ENCODE measurements at places on chromosomes 2 and 18. TPM values are rescaled to one million over a fixed set of nuclear protein-coding genes. Genes with fewer than 3 reads are reported as not detected.

Gene IKZF2
- total RNA-seq = 7.6 TPM

Gene OTOS
- not detected for total RNA-seq

Gene ESCO1
- 11.7 TPM for total RNA-seq

Gene FMNL2
- total RNA-seq = 13.6 TPM

Gene METTL4
- total RNA-seq = 6.6 TPM

Gene CXCR4
- 6.6 TPM for total RNA-seq

Gene SLC35F5
- total RNA-seq = 264 TPM

Gene LIMS4
- 1.4 TPM for total RNA-seq

Gene DPP4
- total RNA-seq = 42.1 TPM

Gene KIAA1328
- 3.4 TPM for total RNA-seq

Gene CYRIA
- 4.3 TPM for total RNA-seq

Gene ANKMY1
- total RNA-seq = 5.0 TPM

Gene ACADL
- total RNA-seq = 0.83 TPM

Gene TXNDC2
- total RNA-seq = not detected

Measured in smooth muscle cell of the coronary artery (primary cell).